ENCODE measurements at places on chromosomes 4 and X.
A peak's percentile ranks its signal among the peaks of the same experiment; 100 is the strongest.

GRCh38 chr4:128880662-128881061, 71.2 kb downstream of the JADE1 start:
- no peak for DNase-seq

- DNase-seq, result no peak
These were observed 9.0 kb upstream of the SLC26A1 start for GRCh38 chr4:1002131-1002630.

GRCh38 chr4:87973283-87974169, 2.0 kb upstream of the SPP1 start:
- DNase-seq, result peak; percentile 84

- DNase-seq, result no peak
These were observed 81.6 kb downstream of the ZFX start for GRCh38 chrX:24231131-24231540.

- DNase-seq, result no peak
These were observed 158.4 kb downstream of the EMCN start for GRCh38 chr4:100359441-100359840.

DNA sequence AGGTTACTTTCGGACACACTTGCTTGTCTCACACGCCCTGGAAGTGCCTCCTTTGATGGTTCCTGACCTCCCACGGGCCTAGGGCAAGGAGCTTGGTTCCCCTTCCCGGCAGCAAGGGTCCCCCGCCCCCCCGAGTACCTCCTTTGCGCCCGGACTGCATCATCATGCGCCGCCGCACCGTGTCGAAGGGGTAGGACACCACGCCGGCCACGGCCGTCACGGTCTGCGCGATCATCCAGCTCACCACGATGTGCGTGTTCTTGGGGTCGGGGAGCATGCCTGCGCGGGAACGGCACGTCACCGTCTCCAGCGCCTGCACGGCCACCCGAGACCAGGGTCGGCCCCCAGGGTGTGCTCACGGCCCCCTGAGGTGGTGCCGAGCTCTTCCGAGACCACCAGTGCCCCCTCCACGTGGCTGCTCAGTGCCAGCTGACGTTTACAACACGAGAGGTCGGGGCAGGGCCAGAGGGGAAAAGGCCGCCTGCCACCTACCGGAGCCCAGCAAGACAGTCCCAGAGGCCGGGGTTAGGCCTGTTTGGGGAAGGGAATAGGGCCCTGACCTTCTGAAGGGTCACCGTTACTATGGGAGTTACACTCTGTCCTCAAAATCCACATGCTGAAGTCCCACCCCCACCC, 4.7 kb downstream of the SLC25A6 start:
- DNase-seq, result no peak

GRCh38 chr4:138446456-138446855, 204.3 kb upstream of the SLC7A11 start:
- DNase-seq, result no peak

DNA sequence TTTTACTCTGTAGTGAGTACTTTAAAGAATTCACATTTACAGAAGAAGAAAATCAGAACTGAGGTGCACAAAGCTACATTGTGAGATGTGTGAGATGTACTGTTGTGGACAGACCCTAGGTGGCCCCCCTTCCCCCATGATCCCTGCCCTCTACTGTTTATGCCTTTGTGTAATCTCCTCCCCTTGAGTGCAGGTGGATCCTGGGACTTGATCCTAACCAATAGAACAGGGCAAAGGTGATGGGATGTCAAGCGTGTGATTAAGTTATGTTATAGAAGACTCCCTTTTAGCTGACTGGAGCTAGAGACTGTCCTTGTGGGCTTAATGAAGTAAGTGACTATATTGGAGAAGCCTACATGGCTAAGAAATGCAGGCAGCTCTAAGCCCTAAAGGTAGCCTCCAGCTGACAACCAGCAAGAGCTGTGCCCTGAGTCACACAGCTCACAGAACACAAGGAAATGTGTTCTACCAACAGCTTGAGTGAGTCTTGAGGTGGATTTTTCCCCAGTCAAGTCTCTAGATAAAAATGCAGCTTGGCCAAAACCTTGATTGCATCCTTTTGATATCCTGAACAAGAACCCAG, 225.2 kb upstream of the LEF1 start:
- no peak for DNase-seq

DNA sequence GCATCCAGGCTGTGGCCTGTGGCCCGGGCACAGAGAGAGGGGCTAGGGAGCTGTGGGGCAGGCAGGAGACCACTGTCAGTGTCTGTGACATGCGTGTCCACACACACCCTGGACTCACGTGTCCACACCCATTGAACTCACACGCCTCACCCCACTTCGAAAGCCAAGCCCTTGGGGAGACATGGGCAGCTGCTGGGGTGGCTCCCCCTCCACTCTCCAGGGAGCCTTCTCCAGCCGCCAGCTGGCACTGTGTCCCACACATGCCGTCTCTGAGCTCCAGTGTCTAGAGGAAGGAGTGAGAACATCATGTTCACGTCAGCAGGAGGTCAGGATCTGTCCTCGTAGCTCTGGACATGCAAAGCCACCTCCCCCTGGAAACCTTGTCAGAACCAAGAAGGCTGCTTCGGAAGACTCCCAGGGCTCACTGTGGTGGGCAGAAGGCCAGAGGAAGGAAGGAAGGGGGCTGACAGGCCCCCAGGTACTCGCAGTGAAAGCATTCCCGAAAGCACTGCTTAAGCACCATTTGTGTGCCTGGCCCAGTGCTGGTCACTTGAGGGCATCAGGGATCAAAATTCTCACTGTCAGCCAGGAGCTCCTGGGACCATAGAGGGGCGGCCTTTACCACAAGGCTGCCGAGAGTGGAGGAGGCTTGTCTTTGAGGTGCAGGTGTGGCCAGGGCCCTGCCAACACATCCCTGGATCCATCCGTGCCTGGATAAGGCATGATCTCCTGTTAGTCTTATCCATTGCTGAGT, 61.4 kb downstream of the HTRA3 start:
- no peak for DNase-seq

- DNase-seq, result no peak
These were observed 461.7 kb downstream of the PCDH18 start for GRCh38 chr4:137070614-137071013.

GRCh38 chr4:81676537-81676936, 204.8 kb upstream of the RASGEF1B start:
- DNase-seq, result no peak

DNA sequence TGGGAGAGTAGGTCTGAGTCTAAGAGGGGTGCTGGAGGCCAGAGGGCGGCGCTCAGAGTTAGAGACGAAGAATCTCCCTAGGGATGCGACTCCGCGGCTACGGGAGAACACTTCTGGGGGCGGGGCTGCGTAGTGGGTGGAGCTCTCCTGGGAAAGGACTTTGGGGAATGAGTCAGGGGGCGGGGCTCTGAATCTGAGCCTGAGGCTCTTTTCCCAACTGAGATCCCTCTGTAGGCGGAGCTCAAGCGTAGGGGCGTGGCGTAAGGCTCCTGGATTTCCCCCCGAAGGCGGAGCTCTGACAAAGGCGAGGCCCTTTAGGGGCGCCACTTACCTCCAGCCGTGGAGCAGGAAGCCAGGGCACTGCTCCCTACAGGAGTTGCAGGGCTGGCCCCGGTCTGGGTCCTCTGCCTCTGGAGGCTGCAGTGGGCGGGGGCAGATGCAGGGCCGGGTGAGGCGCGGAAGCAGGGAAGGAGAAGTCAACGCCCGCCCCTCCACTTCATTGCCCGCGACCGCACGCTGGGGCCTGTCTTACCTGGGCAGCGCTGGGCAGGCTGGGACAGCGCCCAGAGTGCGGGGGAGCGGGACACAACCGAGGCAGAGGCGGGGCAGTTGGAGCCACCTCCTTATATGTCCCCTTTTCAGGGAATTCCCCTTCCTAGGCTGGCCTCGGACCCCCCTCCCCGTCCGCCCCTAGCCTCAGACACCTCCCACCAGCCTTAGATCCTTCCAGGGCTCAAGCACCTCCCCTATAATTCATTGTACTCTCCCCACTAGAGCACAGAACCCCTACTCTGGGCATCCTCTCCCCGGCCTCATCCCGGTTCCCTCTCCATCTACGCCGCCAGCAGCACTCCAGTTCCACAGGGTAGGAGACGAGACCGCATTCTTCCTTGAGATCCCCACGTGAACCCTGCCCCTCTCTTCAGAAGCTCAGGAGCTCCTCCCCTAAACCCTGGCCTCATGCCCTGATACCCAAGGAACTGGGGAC, 1.6 kb downstream of the PRICKLE3 start:
- peak; percentile 64 for DNase-seq

GRCh38 chr4:40003986-40004385, 26.3 kb upstream of the PDS5A start:
- DNase-seq, result peak; percentile 55

- DNase-seq, result no peak
These were observed 12.6 kb upstream of the GBA3 start for GRCh38 chr4:22680065-22680642.

DNA sequence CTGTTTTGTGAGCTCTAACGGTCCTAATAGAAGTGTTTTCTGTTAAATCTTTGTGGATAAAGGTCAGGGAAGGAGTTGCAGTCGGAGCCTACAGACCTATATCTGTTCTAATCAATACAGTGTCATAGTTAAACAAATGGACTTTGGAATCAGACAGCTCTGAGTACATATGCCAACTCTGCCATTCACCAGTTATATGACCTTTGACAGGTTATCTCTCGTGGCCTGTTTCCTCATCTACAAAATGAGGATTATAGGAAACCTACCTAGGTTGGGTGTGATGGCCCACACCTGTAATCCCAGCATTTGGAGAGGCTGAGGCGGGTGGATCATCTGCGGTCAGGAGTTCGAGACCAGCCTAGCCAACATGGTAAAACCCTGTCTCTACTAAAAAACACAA, 89.7 kb downstream of the MID1IP1 start:
- DNase-seq, result no peak

- DNase-seq, result no peak
These were observed 417.0 kb downstream of the AFF2 start for GRCh38 chrX:148917441-148917840.

DNA sequence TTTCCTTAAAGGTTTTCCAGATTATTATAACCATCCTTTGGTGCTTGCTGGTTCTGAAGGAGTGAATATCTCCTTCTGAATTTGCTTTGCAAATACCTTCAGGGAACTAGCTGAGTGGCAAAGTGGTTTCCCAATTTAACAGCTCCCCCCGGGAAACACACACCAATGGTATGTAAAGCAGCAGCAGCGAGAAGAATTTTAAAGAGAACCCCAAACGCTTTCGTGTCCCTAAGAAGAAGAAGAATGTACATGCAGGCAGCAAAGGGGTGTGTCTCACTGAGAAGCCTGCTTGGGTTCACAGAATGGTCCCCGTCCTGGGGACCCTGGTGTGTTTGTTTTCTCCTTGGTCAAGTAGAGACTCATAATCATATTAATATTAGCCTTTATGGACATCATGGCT, 4.2 kb upstream of the AKAP17A start:
- no peak for DNase-seq

GRCh38 chr4:71240094-71240493, 98.7 kb upstream of the SLC4A4 start:
- no peak for DNase-seq

DNA sequence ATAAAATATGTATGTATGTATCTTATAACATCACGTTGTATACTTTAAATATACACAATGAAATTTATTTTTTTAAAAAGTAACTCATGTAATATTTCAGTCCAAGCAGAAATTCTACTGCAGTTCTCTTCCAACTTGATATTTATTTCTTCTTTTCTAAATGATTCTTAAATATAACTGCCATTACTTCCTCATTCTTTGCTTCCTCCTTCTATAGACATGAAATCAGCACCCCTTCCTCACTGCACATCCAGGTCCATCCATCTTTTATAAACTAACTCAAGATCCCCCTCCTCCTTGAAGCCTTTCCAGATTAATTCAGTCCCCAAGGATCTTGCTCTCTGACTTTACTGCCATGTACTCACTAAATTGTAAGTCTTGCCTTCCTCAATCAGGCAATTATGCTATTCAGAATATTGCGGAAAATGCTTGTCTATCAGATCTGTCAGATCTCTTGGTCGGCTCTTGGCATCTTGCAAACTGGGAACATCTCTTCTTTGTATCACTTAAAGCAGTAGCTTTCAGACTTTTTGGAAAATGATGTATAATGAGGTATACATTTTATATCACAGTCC, 3.7 kb downstream of the GPRIN3 start:
- no peak for DNase-seq

DNA sequence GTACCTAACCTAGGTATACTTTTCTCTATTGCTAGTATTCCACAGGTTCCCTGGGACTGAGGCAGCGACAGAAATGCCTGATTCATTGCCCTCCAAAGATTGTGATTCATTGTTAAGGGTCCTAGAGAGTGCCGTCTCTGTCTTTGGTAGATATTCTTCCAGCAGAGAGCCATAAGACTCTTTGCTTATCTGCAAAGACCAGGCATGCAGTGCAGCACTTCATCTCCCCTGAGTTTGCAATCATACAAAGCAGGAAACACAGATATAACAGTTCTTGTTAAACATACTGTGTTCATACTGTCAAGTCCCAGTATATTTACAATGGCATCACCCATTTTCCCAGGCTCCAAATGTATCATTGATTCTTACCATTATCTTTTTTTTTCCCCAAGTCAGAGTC, 47.7 kb downstream of the KLF8 start:
- no peak for DNase-seq

DNA sequence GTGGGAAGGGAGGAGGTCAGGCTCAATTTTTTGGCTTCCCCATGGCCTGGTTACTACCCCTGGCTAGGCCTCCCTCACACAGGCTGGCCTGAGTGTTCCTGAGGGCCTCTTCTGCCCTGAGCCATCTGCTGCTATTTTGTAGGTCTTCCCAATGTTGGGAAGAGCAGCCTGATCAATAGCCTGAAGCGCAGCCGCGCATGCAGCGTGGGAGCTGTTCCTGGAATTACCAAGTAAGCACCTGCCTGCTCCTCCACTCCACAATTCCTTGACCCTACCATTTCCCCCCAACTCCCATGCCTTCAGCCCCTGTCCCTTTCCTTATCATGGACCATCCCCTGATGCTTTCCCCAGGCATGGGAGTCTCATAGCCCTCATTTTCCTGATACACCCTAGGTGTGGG, 20.8 kb downstream of the GNL3L start:
- DNase-seq, result no peak

DNA sequence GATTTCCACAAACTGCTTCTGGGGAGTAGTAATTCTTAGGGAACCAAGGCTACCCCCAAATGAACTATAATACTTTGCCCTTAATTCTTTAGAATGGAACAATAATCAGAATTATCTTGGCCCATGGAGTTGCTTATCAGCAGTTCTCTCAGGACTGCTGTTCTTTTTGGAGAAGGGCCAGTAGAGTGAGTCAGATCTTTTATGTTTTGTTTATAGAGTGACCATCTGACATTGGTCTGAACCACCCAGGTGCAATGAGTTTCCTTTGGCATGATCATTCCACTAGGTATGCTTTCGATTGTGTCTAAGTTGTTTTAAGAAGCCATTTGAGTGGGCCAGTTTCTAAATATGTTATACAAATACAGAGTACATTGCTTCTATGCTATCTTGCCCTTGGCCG, 31.8 kb downstream of the PRRG1 start:
- DNase-seq, result peak; percentile 25

- DNase-seq, result no peak
These were observed 1.1 kb downstream of the WDR17 start for GRCh38 chr4:176066757-176067156.

- no peak for DNase-seq
These were observed 954.5 kb upstream of the IGFBP7 start for GRCh38 chr4:58064653-58065052.
